ENCODE measurements at places on chromosomes 2 and 18.

- no peak for DNase-seq
These were observed 822 bp downstream of the GDF7 start for GRCh38 chr2:20667531-20668401.

GRCh38 chr2:86238354-86238753 lies 39.1 kb downstream of the MRPL35 start:
- DNase-seq = no peak

DNA sequence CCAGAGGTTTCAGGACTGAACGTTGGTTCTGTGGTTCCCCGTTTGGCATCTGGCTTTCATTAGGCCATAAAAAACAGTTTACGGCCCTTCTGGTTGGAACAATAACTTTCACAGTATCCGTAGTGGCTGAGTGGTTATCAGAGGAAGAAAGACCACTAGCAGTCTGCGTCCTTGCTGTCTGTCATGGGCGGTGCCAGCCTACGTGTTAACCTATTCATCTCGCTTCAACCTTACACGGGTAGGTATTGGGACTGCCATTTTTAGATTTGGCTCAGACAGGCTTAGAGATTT lies 42.6 kb upstream of the ROCK2 start:
- DNase-seq = no peak

GRCh38 chr2:128269063-128269989 lies 49.3 kb downstream of the HS6ST1 start:
- no peak for DNase-seq

- DNase-seq = no peak
These were observed 291.3 kb upstream of the TCF4 start for GRCh38 chr18:55879331-55879730.

GRCh38 chr2:232880764-232881351 lies 10.8 kb downstream of the SNORC start:
- DNase-seq = no peak

GRCh38 chr2:5736886-5737285 lies 44.7 kb downstream of the SOX11 start:
- DNase-seq = no peak

DNA sequence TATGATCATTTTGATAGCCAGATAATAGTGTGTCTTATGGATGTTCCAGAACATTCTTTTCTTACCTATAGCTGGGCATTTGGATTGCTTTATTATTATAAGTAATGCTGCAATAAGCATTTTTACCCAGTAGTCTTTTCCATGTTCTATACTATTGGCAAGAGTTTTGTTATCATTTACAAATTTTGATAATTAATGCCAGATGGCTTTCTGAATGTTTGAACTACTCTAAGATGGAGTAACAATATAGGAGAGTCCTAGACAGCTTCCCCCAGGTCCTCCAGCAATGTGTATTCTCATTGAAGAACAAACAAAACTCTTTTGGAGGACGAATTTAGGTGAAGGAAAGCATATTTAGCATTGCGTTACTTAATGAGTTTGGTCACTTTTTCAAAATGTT lies 73.0 kb downstream of the INPP4A start:
- no peak for DNase-seq

DNA sequence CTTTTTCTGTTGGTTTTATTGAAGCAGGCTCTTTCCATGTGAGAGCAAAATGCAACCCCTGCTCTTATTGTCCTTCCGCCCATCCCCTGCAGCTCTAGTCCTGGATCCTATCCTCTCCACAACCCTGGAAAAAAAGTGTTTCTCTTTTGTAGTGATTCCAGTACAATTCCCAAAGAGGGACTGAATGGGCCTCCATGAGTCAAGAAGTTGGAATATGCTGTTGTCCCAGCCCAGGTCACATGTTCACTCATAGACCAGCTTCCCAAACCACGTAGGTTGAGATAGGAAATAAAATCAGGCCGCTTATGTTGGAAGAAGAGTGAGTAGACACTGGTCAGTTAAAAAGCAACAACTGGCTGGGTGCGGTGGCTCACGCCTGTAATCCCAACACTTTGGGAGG lies 39.4 kb downstream of the CPO start:
- no peak for DNase-seq

DNA sequence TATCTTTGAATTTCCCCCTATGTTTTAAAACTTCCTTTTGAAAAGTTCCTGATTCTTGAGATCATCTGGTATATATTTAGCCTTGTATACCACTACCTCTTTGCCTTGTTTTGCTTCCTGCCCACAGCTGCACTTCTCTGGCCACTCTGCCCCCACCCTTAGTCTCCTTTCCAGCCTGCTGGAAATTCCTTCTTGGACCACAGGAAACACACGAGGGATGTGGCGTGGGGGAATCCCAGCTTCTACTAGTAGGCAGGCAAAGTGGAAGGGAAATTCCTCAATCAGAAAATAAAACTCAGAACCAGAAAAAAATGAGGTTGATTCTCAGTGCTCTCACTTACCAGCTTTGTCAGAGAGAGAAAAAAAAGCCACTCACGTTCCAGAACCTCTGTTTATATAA lies 13.4 kb downstream of the IL18RAP start:
- no peak for DNase-seq

GRCh38 chr2:169002161-169002738 lies 28.9 kb downstream of the ABCB11 start:
- DNase-seq = no peak

- DNase-seq = no peak
These were observed 221.6 kb downstream of the HNMT start for GRCh38 chr2:138185827-138186226.

- no peak for DNase-seq
These were observed 2.0 kb upstream of the ZC3H6 start for GRCh38 chr2:112273349-112273748.

GRCh38 chr2:241950413-241951315 lies 81.1 kb downstream of the RTP5 start:
- DNase-seq = peak; percentile 30

GRCh38 chr2:26630669-26631360 lies 10.4 kb downstream of the CIB4 start:
- DNase-seq = no peak

GRCh38 chr18:45417392-45417791 lies 197.9 kb upstream of the SLC14A2 start:
- DNase-seq = no peak

- DNase-seq = no peak
These were observed 315.6 kb downstream of the IRS1 start for GRCh38 chr2:226483745-226484619.

DNA sequence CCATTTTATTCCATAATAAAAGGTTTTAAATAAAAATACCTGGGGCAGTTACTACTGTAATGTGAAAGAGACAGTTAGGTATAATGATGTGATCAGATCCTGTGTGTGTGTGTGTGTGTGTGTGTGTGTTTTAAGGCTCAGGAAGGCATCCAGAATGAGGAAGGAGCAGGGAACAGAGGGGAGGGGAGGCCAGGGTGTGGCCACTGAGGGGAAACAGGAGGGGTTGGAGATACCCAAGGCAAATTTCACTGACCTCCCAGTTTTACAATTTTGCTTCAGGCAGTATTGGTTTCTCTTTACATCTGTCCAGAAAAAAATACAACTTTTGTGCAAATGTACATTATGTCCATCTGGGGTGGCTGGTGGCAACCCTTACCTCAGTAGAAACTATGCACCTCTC lies 163.5 kb upstream of the FBXO11 start:
- DNase-seq = no peak

GRCh38 chr18:9221661-9222060 lies 85.1 kb downstream of the ANKRD12 start:
- no peak for DNase-seq

- DNase-seq = no peak
These were observed 9.9 kb downstream of the PAX8 start for GRCh38 chr2:113268621-113269360.

DNA sequence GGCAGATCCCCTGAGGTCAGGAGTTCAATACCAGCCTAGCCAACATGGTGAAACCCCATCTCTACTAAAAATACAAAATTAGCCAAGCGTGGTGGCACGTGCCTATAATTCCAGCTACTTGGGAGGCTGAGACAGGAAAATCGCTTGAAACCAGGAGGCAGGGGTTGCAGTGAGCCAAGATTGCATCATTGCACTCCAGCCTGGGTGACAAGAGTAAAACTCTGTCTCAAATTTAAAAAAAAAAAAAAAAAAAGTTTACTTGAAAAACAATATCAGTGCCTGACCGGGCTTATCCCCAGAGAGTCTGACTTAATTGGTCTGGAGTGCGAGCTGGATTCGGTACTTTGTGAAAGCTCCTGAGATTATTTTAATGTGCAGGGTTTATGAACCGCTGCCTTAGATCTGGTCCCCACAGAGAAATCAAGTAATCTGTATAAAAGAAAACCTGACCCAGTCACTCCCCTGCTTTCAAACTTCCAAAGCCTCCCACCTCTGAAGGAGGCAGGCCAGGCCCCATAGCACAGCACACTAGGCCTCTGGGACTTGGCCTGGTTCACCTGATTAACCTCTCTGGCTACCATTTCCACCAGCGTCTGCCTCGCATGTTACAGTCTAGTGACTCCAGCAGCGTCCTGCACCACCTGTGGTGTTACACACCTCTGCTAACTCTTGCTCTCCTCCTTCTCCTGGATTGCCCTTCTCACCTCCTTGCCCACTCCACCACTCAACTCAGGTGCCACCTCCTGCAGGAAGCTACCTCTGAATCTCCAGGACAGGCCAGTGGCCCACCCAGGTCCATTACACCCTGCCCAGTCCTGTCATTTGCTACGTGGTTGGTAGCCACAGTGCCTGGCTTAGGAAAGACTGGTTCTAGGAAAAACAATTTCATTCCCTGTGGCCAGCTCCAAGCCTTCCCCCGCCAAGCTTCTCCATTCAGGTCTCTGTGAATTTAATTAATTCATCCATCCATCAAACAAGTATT lies 114.3 kb upstream of the PPP1CB start:
- no peak for DNase-seq

GRCh38 chr2:9297807-9298206 lies 91.2 kb downstream of the ASAP2 start:
- no peak for DNase-seq

DNA sequence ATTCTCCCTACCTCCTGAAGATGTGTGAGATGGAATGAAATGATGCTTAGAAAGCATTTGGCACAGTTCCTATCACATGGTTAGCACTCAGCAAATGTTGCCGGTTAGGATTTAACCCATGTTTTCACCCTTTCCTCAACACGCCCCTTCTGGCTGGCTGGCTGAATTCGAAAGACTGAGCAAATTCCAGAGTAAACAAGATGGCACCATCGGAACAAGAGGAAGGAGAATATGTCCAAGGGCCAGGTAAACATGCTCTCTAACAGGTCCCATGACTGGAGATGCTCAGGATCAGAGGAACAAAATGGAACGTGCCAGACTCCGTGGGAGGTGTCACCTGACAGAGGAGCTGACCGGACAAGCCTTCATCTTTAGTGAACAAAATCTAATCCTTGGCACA lies 145.6 kb downstream of the ANKRD44 start:
- no peak for DNase-seq

- DNase-seq = no peak
These were observed 129.0 kb downstream of the RND3 start for GRCh38 chr2:150358468-150358807.

DNA sequence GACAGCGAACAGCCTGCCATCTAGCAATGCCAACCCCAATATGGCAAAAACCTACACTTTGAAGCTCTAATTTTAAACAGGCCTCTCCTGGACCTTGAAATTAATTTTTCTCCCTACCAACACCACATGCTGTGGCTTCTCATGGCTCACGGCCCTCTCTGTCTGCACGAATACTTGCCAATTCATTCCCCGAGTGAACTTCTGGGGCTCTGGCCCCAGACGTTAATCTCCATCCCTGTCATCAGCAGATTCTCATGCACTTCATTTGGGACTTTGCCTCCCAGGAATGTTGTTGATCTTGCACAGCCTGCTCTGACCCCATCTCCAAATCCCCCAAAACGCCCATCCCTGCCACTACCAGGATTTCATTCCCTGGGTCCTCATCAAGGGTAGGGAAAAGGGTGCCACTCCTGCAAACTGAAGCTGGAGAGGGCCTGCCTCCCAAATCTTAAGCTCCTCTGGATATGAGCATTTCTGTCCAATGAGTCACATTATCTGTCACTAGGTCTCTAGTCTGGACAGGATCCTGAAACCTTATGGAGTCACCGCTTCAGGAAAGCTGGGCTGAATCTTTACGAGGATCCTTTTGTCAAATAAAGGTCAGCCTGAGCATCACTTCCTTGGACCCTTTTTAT lies 10.4 kb downstream of the FIGLA start:
- DNase-seq = no peak

GRCh38 chr2:151632993-151633565 lies 101.2 kb downstream of the NEB start:
- no peak for DNase-seq

- no peak for DNase-seq
These were observed 14.9 kb downstream of the ITGA6 start for GRCh38 chr2:172442072-172442895.

- DNase-seq = no peak
These were observed 247.8 kb downstream of the WDPCP start for GRCh38 chr2:63340443-63340842.

GRCh38 chr2:10720947-10721395 lies 459 bp upstream of the ATP6V1C2 start:
- DNase-seq = no peak

GRCh38 chr2:19664646-19665045 lies 237.1 kb downstream of the TTC32 start:
- no peak for DNase-seq

- no peak for DNase-seq
These were observed 133.3 kb downstream of the ALPK2 start for GRCh38 chr18:58495634-58496033.

GRCh38 chr2:151277067-151277466 lies 12.4 kb downstream of the NMI start:
- DNase-seq = no peak

All from stimulated activated CD8-positive, alpha-beta memory T cell treated with anti-CD3 and anti-CD28 coated beads, Interleukin-4, amount 100 ng/mL, for 1 hour (primary cell).